ENCODE measurements at places on chromosomes 12 and 14.

- H3K36me3 ChIP-seq = peaks cover under 1% of the 10 kb centered on the region
- peaks cover 16% of the 10 kb centered on the region for H3K4me1 ChIP-seq
- H3K27ac ChIP-seq = no peak overlapping the region
- H3K27me3 ChIP-seq = peaks cover 5% of the 10 kb centered on the region
These were observed 4.7 kb upstream of the SSH1 start for GRCh38 chr12:108861878-108862587.

GRCh38 chr14:28242895-28243294 is 523.7 kb upstream of the FOXG1 start:
- no peak overlapping the region for H3K27ac ChIP-seq
- H3K36me3 ChIP-seq = no peaks in the 10 kb centered on the region
- DNase-seq = no peak
- H3K4me1 ChIP-seq = no peaks in the 10 kb centered on the region

DNA sequence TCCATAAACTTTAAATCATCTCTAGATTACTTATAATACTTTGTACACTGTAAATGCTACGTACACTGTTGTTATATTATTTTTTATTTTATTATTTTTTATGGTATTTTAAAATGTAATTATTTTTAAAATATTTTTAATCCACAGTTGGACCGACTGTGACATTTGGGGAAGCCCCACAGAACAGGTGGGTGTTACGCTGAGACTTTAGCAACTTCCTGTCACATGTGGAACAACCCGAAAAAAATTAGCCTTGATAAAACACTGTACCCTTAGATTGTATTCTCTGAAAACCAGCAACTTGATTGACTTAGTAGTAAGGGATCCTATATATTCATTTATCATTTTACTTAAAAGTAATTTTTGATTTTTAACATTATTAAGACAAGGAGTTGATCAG is 1755.7 kb upstream of the SEL1L start:
- DNase-seq = no peak
- no peak overlapping the region for H3K4me3 ChIP-seq
- no peaks in the 10 kb centered on the region for H3K27me3 ChIP-seq
- H3K4me1 ChIP-seq = no peaks in the 10 kb centered on the region

DNA sequence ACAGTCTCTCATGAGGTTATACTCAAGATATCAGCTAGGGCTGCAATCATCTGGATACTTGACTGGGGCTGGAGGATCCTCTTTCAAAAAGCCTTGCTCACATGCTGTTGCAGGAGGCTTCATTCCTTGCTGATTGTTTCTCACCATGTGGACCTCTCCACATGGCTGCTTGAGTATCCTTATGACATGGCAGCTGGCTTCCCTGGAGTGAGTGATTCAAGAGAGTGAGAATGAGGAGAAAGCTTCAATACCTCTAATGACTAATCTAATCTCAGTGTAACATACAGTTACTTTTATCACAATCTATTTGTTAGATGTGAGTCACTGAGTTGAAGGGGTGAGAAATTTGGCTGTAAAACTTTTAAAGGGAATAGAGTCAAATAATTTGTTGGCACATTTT is 14.4 kb upstream of the SDR39U1 start:
- DNase-seq = no peak
- no peaks in the 10 kb centered on the region for H3K36me3 ChIP-seq
- no peaks in the 10 kb centered on the region for H3K4me1 ChIP-seq
- H3K27ac ChIP-seq = no peak overlapping the region

DNA sequence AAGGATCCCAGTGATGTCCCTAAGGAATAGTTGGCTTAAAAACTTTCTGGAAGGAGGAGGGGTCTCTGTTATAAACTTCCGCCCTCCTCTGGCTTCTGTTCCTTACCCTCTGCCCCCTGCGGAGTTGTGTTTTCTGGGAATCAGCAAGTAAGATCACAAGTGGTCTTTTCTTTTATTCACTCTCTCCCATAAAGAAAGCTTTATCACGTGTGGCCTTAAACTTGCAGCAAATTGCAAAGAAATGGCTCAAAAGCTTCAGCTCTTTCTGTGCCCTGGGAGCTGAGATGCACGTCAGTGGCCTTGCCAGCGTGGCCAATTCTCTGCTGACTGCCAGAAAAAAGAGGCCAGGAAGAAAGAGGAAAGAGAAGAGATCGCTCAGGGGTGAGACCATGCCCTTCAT is at the start of gene SLCO1C1:
TSS of gene SLCO1C1 (plus strand) at position 101 of the 400 bp plus-strand sequence. CDS start 4,245 bp downstream, outside the sequence.
- H3K4me1 ChIP-seq = no peaks in the 10 kb centered on the region
- no peaks in the 10 kb centered on the region for H3K27me3 ChIP-seq
- H3K36me3 ChIP-seq = no peaks in the 10 kb centered on the region
- no peak within 1 kb of the TSS for H3K27ac ChIP-seq

DNA sequence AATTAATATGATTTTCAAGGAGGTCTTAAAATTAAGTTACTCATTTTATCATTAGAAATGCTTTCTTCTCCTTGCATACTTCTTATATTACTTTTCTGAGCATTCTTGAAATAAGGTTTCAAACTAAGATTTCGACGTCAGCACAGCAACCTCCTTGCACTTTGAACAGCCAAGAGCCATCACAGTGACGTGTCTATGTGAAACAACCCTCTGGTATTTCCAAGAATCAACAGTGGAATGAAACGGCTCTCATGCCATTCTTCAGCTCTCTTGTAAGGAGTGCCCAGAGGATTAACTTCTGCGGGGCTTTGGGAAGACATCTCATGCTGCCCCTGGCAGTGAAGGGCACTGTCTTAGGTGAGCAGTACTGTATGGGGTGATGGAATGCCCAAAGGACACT is 109.2 kb downstream of the EFCAB11 start:
- H3K36me3 ChIP-seq = no peaks in the 10 kb centered on the region
- no peak overlapping the region for H3K4me3 ChIP-seq
- no peaks in the 10 kb centered on the region for H3K4me1 ChIP-seq
- no peak overlapping the region for H3K27ac ChIP-seq

- H3K27ac ChIP-seq = no peak overlapping the region
- no peaks in the 10 kb centered on the region for H3K27me3 ChIP-seq
- H3K36me3 ChIP-seq = no peaks in the 10 kb centered on the region
- no peak overlapping the region for H3K4me3 ChIP-seq
- DNase-seq = no peak
- no peaks in the 10 kb centered on the region for H3K4me1 ChIP-seq
These were observed 7.3 kb upstream of the RIC8B start for GRCh38 chr12:106767206-106767605.

- peaks cover 6% of the 10 kb centered on the region for H3K36me3 ChIP-seq
- no peaks in the 10 kb centered on the region for H3K27me3 ChIP-seq
- no peaks in the 10 kb centered on the region for H3K4me1 ChIP-seq
- H3K4me3 ChIP-seq = no peak overlapping the region
- no peak for DNase-seq
- H3K27ac ChIP-seq = no peak overlapping the region
These were observed 42.0 kb downstream of the TRAF3 start for GRCh38 chr14:102819176-102819628.

DNA sequence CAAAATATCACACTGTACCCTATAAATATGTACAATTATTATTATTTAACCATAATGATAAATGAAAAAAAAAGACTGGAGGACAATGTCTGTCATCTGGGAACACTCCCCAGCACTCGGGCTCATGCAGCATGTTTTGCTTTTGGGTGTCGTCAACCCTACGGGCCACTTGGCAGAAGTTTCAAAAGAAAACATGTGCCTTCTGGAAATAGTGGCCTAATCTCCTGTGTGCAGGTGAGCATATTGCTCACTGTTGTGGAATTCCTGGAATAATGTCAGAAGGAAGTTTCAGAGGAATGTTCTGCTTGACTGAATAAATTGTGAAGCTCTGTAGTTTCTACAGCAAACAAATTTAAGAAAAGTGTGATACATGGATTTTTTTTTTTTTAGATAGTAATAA is 298.3 kb downstream of the SSPN start:
- no peak overlapping the region for H3K27ac ChIP-seq
- no peaks in the 10 kb centered on the region for H3K27me3 ChIP-seq
- H3K4me3 ChIP-seq = no peak overlapping the region

DNA sequence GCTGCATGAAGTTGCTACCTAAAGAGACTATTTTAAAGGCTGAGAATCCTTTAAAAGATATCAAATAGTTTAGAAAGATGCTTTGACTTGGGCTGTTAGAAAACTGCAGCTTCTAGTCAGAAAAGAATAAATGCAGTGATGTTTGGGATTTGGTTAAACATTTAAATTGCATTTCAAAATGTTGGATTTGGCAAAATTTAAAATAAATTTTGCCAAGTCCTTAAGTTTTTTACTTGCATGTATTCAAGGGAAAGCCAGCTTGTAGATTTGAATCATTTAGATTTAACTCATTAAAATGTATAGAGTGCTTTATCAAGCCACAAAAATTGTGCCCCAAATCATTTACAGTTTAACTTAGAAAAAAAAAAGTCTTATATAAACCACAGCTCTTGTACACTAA is 109.7 kb downstream of the ANKS1B start:
- no peaks in the 10 kb centered on the region for H3K36me3 ChIP-seq
- DNase-seq = no peak
- H3K4me3 ChIP-seq = no peak overlapping the region
- H3K27me3 ChIP-seq = no peaks in the 10 kb centered on the region

DNA sequence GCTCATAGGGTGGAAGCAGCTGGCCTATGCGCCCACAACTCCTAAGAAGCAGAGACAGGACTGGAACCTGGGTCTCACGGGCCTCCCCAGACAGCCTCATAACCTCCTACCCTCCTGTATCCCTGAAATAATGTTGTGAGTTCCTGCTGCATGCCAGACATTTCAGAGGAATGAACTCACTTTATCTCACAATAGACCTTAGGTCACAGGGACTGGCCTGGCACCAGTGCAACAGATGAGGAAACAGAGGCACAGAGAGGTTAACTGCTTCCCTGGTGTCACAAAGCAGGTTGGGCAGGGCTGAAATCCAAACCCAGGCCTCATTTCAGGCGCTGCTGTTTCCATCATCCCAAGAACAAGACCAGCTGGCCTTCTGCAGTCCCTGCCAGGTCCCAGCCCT is 5.3 kb downstream of the PHETA1 start:
- H3K4me1 ChIP-seq = peaks cover 16% of the 10 kb centered on the region
- H3K27ac ChIP-seq = no peak overlapping the region
- H3K27me3 ChIP-seq = no peaks in the 10 kb centered on the region
- H3K36me3 ChIP-seq = no peaks in the 10 kb centered on the region
- H3K4me3 ChIP-seq = no peak overlapping the region

DNA sequence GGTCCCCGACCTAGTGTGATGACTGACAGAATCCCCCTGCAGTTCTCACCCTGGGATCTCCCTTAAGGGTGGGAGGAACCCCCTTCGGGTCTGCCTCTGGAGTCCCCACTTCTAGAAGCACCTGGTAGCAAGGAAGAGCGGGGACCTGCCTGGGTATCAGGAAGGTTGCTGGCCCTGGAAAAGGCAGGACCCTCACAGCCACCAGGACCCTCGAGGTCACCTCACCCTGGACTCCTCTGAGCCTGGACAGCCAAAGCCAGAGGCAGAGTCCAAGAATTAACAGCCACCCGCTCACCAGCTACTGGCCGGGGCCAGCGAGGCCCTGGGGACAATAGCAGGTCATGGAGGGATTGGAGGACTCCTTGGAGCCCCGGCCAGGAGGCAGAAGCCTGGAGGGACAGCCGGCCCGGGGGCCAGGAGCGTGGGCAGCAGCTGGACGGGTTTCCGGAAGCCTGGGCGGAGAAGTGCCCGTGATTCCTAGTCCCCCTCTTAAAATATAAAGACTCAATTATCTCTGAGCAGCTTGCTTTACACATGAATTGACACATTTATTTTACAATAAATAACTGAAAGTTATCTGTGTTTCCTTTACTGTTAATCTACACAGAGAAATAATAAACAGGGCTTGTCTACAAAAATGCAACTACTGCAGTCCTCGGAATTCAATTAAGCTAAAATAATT is 17.5 kb downstream of the BCL11B start:
- peaks cover 58% of the 10 kb centered on the region for H3K4me1 ChIP-seq
- H3K4me3 ChIP-seq = no peak overlapping the region
- no peak for DNase-seq
- no peak overlapping the region for H3K27ac ChIP-seq
- H3K36me3 ChIP-seq = peaks cover 97% of the 10 kb centered on the region

GRCh38 chr14:74974364-74975058 is 19.1 kb upstream of the PGF start:
- no peak overlapping the region for H3K27ac ChIP-seq
- DNase-seq = no peak
- no peaks in the 10 kb centered on the region for H3K27me3 ChIP-seq
- H3K4me1 ChIP-seq = no peaks in the 10 kb centered on the region
- H3K36me3 ChIP-seq = no peaks in the 10 kb centered on the region
- H3K4me3 ChIP-seq = no peak overlapping the region

- H3K4me3 ChIP-seq = no peak overlapping the region
- H3K36me3 ChIP-seq = no peaks in the 10 kb centered on the region
- H3K27ac ChIP-seq = no peak overlapping the region
- DNase-seq = no peak
- no peaks in the 10 kb centered on the region for H3K4me1 ChIP-seq
- peaks cover 8% of the 10 kb centered on the region for H3K27me3 ChIP-seq
These were observed 51.2 kb downstream of the ARMH4 start for GRCh38 chr14:58100735-58101368.

GRCh38 chr14:29868000-29868399 is 59.6 kb downstream of the PRKD1 start:
- H3K27me3 ChIP-seq = no peaks in the 10 kb centered on the region
- no peaks in the 10 kb centered on the region for H3K4me1 ChIP-seq
- H3K4me3 ChIP-seq = no peak overlapping the region
- no peak overlapping the region for H3K27ac ChIP-seq

DNA sequence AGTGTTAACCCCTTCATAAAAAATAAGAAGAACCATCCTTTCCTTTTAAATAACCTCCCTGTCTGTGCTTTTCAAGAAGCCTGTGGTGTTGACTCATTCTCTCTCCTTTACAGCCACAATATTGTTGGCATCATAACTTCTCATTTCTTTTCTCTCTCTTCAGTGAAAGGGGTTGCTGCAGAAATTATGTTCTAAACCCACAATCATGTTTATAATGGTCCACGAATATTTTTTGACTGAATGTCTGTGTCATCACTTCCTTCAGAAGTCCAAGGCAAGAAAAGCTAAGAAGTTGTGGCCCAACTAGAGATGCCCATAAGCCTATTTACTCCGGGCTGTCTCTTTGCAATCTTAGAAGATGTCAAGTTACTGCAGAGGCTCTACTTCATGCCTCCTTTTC is 488.3 kb downstream of the APAF1 start:
- H3K36me3 ChIP-seq = no peaks in the 10 kb centered on the region
- H3K27ac ChIP-seq = no peak overlapping the region
- H3K4me3 ChIP-seq = no peak overlapping the region
- H3K27me3 ChIP-seq = no peaks in the 10 kb centered on the region
- H3K4me1 ChIP-seq = no peaks in the 10 kb centered on the region
- DNase-seq = no peak

- no peaks in the 10 kb centered on the region for H3K27me3 ChIP-seq
- no peaks in the 10 kb centered on the region for H3K4me1 ChIP-seq
- no peak overlapping the region for H3K27ac ChIP-seq
- H3K36me3 ChIP-seq = no peaks in the 10 kb centered on the region
- no peak for DNase-seq
- no peak overlapping the region for H3K4me3 ChIP-seq
These were observed 41.9 kb downstream of the VDR start for GRCh38 chr12:47862881-47863280.
